ENCODE measurements at places on chromosomes 7 and 10.

DNA sequence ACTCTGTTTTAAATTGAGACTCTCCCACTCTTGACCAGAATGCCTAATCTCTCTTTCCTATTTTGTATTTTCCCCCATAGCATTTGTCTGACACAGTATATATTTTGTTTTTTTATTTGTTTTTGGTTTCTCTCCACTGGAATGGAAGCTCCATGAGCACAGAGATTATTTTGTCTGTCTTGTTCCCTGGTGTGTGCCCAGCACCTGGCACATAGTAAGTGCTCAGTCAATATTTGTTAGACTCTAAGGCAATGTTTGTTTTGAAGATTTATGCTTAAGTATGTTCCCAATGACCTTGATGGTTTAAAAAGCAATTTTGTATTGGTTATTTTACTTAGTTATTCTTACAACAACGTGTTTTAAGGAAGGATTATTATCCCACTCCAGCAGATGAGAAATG lies 201.8 kb downstream of the DYNC1I1 start:
- DNase-seq, result no peak

DNA sequence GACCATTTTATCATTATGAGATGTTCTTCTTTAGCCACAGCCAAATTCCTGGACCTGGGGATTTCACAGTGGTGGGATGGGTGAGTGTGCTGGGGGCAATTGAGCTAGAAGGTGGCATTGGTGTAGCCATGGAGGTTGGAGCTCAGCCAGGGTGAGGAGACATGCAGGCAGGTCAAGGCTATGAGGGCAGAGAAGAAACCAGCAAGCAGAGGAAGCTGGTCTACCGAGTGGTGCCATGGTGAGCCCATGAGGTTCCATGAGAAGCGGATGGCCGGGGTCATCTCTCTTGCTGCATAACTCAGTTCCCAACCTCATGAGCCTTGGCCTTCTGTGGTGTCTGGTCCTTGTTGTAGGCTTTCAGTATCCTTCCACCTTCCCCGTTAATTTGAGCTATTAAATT lies 91.4 kb downstream of the CARD11 start:
- no peak for DNase-seq

GRCh38 chr7:7201578-7202374 lies 19.4 kb downstream of the C1GALT1 start:
- no peak for DNase-seq

DNA sequence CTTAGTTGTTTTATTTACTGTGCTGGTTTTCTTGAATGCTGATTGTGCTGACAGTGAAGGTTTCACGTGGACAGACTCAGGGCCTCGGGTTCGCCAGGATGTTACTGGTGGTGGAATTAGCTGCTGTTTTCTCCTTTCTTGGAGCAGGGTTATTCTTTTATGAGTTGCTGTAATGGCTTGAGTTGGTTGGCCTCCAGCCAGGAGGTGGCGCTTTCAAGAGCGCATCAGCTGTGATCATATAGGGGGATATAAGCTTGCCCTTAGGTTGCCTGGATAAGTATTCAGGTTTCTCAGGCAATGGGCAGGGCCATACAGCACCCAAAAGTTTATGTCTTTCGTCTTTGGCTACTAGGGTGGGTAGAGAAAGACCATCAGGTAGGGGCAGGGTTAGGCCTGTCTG lies 741.3 kb downstream of the PHTF2 start:
- DNase-seq, result no peak

GRCh38 chr10:123655751-123656150 lies 10.4 kb upstream of the GPR26 start:
- DNase-seq, result no peak

- DNase-seq, result no peak
These were observed 76.8 kb upstream of the IKZF1 start for GRCh38 chr7:50227726-50228125.

DNA sequence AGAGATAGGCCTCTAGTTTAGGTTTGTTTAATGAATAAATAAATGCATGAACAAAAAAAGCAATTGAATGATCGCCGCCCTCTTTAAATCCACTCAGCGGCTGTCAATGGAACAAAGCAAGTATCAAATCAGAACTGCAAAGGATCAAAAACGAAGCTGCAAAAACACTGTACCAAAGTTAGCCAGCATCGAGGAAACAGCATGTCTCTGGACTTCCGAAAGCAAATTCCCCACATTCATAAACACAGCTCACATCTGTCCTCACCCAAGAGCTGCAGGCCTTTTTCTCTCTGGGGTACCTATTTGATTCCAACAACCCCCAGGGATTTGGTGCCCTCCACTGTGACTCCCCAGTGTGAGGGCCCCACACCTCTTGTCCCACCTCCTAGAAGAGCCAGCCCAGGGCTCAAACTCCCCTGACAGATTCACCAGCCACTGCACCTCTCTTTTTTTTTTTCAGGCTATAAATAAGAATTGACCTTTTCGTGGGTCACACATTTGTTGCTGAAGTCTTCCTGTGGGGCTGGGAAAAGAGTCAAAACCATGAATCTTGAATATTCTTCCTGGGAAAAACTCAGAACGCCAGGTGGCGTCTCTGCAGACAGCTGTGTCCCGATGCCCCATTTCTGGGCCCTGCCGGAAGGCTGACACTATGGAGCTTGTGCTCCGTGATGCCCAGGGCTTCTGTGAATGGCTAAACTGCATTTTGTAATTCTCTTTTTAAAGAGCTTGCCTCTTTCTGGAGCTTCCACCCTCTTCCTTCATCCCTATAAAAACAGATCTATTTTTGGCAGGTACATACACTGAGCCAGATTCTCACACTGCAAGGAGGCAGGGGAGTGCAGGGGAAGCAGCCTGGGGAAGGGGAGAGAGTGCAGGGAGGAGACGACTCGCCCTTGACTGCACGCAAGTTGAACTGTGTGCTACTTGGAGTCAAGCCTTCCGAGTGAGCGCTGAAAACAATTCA lies 51.7 kb downstream of the HSPA12A start:
- DNase-seq, result no peak

DNA sequence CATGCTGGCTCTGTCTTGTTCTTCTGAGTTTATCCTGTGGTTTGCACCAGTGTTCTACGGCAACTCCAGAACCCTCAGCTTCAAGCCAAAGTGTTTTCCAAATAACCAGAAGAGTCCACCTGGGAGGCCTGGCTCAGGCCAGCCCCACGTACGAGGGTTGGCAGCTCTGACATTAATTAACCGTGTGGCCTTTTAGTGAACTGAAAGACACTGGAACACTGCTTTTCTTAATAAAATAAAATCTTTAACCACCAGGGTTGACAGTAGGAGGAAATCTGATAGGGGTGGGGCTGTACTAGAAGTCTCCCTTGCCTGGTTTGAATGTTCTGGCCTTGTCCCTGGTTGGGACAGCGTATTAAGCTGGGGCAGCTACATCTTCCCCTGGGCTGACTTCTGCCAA lies 64.9 kb downstream of the SYPL1 start:
- no peak for DNase-seq

GRCh38 chr10:104028823-104029520 lies 56.7 kb downstream of the COL17A1 start:
- DNase-seq, result no peak

DNA sequence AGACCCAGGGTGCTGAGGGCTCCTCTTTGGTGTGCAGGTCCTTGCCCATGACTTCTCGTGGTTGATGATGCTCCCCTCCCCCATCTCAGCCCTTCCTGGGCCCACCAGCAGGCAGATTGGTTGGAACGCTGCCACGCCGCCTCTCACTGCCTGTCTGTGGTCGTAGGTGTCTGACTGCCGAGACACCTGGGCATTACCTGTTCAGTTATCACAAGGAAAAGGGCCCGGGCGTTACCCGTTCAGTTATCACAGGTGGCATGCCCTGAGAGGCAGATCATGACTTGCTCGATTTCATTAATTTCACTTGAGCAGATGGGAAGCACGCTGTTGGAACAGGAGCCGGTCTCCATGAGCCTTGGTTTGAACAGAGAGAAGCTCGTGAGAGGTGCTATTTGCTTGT lies 42.5 kb downstream of the TACR2 start:
- no peak for DNase-seq

DNA sequence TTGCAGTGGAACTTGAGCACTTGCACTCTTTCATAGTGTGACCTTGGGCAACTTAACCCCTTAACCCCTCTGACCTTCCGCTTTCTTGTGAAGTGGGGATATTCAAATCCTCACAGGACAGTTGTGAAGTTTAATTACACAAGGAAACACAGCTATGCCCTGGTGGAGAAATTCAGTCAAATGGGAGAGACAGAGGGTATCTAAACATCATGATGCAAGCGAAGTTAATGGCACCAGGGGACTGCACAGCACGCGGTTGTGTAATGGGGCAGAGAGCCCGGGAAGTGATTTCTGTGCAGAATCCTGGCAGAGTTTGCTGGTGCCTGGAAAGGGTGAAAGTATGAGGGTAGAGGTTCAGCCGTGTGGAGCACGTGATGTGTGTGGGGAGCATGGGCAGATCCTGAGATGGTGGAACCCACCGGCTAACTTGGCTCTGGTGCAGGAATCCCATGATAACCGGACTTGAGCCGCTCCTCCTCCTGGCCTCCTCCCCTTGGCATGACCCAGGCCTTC lies 51.7 kb downstream of the SNX10 start:
- DNase-seq, result no peak

- no peak for DNase-seq
These were observed 477.4 kb downstream of the TCERG1L start for GRCh38 chr10:130834170-130834569.

DNA sequence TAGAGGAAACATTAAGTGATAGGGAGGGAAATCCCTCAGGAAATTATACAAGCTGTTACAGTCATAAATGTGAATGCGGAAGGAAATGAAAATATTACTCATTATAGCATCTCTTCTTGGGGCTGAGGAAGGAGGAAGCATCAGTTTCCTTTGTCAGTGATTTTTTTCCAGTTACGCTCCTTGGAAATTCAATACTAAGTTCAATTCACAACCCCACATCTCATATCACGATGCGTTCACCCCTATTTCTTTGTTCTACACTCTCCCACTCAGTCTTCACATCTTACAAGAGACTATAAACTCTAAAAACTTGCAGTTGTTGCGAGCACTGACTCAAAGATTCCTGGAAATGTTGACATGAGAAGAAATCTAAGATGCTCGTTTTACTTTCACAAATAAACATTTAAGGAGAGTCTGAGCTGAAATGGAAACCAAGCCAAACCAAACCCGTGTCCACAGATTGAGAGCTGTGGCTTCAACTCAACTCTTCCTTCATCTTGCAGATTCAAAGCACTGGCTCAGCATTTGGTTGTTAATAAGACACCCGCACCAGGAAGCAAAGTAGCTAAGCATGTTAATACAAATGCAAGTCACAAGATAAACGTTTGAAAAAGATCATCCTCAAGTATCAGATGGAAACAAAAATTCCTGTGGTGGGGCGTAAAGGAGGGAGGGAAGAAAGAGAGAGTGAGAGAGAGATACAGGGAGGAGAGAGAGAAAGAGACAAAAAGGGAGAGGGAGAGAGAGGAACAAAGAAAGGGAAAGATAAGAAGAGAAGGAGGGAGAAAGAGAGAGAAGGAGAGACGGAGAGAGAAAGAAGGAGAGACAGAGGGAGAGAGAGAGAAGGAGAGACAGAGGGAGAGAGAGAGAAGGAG lies 150.0 kb upstream of the RSU1 start:
- DNase-seq, result no peak

GRCh38 chr7:30241767-30242166 lies 42.6 kb upstream of the ZNRF2 start:
- DNase-seq, result no peak

GRCh38 chr7:85186521-85187241 lies at the start of gene SEMA3D:
Gene SEMA3D (minus strand): TSS chr7:85187056. CDS start chr7:85121891, 65,165 bp downstream.
- no peak for DNase-seq

Measured in stimulated activated CD4-positive, alpha-beta T cell treated with anti-CD3 and anti-CD28 coated beads, Interleukin-15, amount 100 ng/mL, for 1 hour (primary cell).